ENCODE measurements at places on chromosomes 1 and 21.

DNA sequence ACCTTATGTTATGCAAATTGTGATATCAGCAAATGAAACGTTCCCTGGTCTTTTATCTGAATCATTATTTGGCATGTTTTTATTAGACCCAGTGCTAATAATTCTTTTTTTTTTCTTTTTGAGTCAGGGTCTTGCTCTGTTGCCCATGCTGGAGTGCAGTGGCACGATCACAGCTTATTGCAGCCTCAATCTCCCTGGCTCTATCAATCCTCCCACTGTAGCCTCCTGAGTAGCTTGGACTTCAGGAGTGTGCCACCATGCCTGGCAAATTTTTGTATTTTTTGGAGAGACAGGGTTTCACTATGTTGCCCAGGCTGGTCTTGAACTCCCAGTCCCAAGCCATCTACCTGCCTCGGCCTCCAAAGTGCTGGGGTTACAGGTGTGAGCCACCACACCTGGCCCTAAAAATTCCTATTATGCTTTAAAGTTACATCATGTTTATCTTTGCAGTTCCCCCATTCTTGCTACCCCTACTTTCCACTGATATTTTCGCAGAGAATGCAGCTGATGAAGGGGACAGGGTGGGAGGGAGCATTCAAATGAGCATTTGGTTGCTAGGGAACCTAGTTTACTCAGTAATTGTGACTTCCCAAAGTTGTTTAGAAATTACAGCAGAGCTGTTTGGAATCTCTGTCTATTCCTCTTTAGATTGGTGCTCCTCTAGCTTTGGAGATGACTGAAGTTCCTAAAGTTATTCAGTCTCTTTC lies 18.4 kb downstream of the C1orf21 start:
- no peak for DNase-seq

DNA sequence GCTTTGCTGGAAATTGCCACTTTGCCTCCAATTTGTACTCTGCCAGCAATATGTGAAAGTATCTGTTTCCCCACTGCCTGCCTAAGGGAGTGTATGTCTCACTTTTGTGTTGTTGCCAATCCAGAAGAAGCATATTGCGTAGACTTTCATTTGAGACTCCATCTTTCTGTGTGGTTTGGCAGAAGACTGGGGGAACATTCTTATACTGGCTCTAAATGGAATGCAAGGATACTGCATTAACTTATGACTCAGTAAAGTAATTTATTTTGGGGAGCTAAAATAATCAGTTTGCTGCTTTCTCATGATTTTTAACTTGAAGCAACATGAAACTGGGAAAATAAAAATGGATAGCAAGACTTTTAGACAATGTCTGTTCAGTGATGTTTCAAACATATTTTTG lies 107.7 kb upstream of the TMPRSS2 start:
- DNase-seq, result no peak

DNA sequence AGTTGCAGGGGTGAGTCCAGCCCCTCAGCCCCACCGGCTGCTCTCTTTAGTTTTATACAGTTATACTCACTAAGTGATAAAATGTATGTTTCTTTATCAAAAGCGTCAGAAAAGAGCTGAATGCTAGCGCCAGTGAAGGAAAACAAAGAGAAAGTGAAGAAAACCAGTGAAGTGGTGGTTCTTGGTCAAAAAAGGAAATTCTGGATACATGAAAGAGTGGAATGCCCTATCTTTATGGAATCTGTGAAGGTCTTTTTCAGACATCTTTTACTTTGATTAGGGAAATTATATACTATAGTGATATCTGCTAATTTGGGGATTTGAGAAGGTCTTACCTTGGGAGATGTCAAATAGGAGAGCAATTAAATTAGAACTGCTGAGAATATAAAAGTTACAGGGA lies 41.3 kb downstream of the GPR3 start:
- no peak for DNase-seq

DNA sequence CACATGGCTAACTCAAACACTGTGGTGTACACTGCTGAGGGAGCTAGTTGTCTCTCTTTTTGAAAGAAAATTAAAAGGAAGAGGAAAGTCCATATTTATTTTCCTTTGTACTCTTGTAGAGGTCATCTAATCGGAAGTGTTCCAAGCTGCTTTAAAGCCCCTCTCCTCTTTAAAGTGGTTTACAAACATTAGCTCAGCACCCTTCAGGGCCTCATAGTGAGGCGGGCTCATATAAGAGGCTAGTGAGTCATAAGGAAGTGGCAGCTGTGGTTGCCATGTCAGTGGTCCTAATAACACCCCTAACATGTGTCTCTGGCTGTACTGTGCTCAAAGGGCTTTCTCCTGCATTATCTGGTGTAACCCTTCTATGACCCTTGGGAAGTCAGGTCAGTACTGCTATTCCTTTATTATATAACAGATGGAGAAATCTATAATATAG lies 104.4 kb upstream of the SERBP1 start:
- no peak for DNase-seq

GRCh38 chr1:210447456-210448057 lies 118.9 kb downstream of the HHAT start:
- DNase-seq, result no peak

DNA sequence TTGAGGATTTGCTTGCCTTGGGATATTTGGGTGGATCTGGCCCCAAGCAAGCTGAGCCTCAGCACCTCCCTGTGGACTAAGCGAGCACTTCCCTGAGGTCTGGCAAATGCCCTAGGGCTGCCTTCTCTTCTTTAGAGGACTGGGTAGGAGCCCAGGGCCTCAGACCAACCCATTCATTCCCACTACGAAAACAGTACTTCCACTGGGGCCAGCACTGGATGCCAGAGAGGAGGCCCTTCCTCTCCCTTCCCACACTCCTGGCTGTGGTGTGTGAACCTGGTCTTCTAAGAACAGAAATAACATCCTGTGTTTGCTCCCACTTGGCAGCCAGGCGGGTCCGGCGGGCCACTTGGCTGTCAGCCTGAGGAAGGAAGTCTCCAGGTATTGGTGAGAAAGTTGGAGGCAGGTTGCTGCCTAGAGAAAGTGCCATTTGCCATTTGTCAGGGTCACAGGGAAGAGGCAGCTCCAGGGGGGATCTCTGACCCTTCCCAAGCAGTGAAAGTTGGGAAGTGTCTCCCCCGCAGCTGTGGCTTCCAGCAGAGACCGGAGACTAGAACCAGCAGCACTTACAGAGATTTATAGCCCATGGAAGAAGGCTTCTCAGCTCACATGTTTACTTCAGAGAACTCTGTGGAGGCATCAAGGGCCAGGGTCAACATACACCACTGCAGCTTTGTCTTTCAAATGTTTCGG lies 323.5 kb downstream of the SIPA1L2 start:
- DNase-seq, result no peak

- DNase-seq, result no peak
Observed at GRCh38 chr1:68301471-68302001, 69.2 kb upstream of the WLS start.

- no peak for DNase-seq
Observed at GRCh38 chr1:3474016-3474415, 19.6 kb downstream of the ARHGEF16 start.

DNA sequence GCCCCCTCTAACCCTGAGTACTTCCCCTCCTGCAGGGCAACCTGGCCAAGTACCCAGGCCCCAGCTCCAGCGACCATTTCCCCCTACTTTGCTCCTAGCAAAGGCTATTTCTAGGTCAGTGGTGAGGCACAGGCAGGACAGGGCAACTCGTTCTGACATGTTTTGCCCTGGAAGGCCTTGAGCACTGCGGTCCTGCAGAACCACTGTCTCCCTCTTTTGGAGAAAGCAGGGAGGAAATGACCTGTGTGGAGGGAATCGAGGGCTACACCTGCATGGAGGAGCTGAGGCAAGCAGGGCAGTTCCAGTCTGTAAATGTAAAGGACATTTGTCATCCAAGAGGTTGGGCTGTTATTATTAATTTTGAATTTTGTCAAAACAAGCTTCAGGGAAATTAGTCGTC lies 99.1 kb downstream of the PPIAL4G start:
- DNase-seq, result no peak

DNA sequence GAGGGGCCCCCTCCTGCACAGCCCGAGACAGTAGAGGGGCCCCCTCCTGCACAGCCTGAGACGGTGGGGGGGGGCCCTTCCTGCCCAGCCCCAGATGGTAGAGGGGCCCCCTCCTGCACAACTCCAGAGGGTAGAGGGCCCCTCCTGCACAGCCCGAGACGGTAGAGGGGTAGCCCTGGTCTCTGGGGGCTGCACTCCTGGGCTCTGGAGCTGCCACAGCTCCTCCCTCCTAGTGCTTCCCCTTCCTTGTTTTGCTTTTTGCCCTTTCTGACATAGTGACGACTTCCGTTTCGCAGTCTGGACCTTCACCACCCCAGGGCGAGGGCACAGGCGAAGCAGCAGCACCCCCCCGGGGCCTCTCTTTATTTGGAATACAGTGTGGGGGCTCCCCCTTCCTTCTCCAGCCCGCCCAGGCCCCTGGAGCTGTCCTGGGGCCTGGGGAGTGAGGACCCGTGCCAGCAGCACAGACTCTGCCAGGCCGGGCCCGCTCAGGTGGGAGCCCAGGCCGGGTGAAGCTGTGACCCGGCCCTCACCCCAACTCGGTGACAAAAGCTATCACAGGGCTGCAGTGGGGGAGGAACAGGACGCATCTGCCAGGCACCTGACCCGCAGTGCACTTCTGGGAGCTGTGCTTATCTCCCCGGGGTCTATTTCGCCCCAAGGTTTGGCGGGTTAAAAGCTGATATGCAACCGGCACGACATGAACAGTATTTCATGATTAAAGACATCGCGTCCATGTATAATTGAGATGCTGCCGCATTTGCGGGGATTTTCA lies 1.1 kb upstream of the PRXL2B start:
- DNase-seq, result peak; percentile 43

DNA sequence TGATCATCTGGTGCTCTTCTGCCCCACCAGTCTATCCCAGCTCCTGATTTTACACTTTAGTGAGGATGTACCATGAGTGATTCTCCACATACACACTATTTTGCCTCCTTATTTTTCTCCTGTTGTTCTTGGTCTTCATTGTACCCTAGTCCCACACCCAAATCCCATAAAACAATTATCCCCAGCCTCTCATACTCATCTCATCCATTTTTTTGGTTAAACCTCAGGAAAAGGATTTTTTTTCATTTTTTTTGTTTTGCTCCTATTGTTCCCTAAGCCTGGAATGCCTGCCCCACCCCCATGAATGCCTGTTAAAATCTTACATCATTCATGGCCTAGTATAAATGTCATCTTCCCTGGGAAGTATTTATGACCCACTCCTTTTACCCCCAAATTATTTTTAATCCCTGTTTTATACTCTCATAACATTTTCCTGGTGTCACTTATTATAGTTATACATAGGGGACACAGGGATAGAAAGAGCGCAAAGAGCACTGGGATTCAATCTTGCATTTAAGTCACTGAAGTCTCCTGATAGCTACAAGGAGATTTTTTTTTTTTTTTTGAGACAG lies 4.9 kb upstream of the LINGO4 start:
- DNase-seq, result no peak

DNA sequence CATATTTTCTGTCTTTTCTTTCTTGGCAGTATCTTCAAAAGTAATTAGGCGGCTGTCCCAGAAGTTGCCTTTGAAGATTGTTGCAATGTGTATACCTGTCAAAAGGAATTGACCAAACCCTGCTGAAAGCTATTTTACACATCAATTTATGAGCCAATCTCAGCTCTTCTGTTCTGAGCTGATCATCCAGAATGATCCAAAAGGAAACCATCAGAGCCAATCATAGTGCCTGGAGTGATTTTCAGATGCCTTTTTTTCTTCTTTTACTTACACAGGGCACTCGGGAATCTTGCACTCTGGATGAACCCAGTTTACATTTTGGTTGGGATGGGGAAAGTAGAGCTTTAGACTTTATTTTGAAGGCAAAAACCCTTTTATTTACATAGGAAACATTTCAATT lies 21.8 kb upstream of the APOBEC4 start:
- DNase-seq, result no peak

GRCh38 chr1:14520514-14521163 lies 77.8 kb upstream of the KAZN start:
- no peak for DNase-seq

GRCh38 chr21:41865002-41865777 lies 14.0 kb downstream of the PRDM15 start:
- DNase-seq, result no peak

DNA sequence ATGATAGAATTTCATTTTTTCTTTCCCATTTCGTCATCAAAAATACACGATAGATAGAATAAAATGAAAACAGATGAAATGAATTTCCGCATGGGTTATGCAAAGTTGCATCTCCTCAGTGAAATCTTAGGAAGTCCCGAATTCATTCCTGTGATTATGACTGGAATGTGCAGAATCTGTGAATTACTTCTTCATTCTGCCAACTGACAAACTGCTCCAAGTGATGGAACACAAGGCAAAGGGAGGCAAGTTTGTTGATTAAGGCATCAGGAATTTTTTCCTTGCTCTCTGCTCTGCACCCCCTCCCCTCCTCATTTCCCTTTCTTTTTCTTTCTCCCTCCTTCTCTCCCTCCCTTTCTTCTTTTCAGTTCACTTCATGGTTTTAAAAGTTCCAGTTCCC lies 37.0 kb upstream of the ADGRL4 start:
- DNase-seq, result no peak

GRCh38 chr1:91020967-91021685 lies 709 bp downstream of the ZNF644 start:
- peak; percentile 24 for DNase-seq

DNA sequence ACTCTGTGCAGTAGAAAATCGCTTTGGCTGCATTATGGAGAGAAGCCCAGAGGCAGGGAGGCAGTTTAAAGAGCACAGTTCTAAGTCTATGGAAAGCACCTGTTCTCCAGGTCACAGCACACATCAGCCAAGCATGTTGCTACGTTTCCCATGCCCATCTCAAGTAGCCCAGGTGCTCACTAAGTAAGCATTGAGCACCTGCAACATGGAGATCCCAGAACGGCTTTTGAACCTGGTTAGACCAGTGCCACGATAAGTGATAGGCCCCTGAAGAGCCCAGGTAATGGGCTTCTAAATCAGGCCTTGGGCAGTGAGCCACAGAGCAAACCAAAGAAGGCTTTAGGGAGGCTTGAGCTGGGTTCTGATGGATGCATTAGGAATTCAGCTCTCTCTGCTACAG lies 186.2 kb downstream of the C1orf94 start:
- no peak for DNase-seq

DNA sequence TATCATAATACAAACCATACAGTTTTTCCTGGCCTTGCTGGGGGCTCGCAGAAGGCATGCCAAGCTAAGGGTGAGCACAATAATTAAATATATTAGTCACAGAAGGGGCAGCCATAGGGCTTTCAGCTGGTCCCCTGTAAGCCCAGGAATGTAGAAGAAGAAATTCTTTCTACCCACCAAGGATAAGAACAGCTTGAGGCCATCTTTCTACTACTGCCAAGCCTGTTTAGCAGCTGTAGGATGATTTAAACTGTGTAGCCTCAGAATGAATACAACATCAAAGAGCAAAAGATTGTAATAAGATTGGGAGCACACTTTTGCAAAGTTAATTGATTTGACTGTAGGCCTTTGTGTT lies 171.5 kb downstream of the LRRC7 start:
- no peak for DNase-seq

GRCh38 chr1:217885181-217885580 lies 254.0 kb downstream of the SPATA17 start:
- no peak for DNase-seq

DNA sequence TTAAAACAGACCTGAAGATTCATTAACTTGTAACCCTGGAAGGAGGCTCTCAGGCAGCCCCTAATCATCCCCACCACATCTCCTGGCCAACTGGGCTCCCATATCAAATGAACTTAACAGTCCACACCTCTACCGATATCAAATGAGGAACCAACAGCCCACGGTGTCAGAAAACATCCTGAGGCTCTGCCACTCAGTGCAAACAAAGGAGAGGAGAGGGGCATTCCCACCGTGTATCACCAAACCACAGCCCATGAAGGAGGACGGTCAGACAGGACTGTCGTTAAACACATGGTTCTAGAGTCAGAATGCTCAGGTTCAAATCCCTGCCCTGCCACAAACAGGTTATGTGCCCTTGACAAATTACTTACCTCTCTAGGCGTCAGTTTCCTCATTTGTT lies 52.5 kb downstream of the ERI3 start:
- no peak for DNase-seq

Measured in stimulated activated CD4-positive, alpha-beta T cell treated with anti-CD3 and anti-CD28 coated beads, TNF-alpha, amount 100 ng/mL, for 1 hour (primary cell).